ENCODE measurements at places on chromosomes 7 and 10.

DNA sequence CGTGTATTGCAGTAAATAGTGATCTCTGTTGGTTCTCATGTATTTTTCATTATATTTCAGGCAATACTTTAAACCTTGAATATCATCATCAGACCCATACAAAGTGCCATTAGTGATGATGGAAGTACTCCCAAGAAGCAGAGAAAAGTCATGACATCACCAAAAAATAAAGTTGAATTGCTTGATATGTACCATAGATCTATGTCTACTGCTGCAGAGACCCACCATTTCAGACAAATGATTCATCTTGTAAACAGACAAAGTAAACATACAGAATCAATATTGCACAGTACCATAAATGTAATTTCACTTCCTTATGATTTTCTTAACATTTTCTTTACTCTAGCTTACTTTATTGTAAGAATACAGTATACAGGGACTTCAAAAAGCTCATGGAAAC, 347.8 kb downstream of the IPMK start:
- no peak overlapping the region for H3K27ac ChIP-seq
- H3K4me3 ChIP-seq = no peak overlapping the region
- DNase-seq = no peak
- no peaks in the 10 kb centered on the region for H3K27me3 ChIP-seq
- no peaks in the 10 kb centered on the region for H3K4me1 ChIP-seq
- H3K36me3 ChIP-seq = no peaks in the 10 kb centered on the region

- H3K27me3 ChIP-seq = peaks cover 7% of the 10 kb centered on the region
- H3K4me1 ChIP-seq = no peaks in the 10 kb centered on the region
- H3K36me3 ChIP-seq = no peaks in the 10 kb centered on the region
- DNase-seq = no peak
- no peak overlapping the region for H3K27ac ChIP-seq
These were observed 55.0 kb upstream of the AKR1E2 start for GRCh38 chr10:4770801-4771553.

- H3K27ac ChIP-seq = no peak overlapping the region
- no peaks in the 10 kb centered on the region for H3K27me3 ChIP-seq
- H3K36me3 ChIP-seq = peaks cover 27% of the 10 kb centered on the region
- DNase-seq = peak; percentile 65
These were observed 356.1 kb downstream of the ELMO1 start for GRCh38 chr7:37092548-37092947.

GRCh38 chr7:117674617-117675016, 194.8 kb downstream of the CFTR start:
- no peaks in the 10 kb centered on the region for H3K27me3 ChIP-seq
- H3K36me3 ChIP-seq = no peaks in the 10 kb centered on the region
- H3K27ac ChIP-seq = no peak overlapping the region
- no peak for DNase-seq
